ENCODE measurements at places on chromosomes 1 and 21. TPM values are rescaled to one million over a fixed set of nuclear protein-coding genes. Genes with fewer than 3 reads are reported as not detected.

The SPATA21 gene
- not detected for total RNA-seq

The HMCN1 gene
- total RNA-seq, result 109 TPM

The IL12RB2 gene
- total RNA-seq, result 2.2 TPM

The OR2T2 gene
- not detected for total RNA-seq

The STUM gene
- total RNA-seq, result 2.4 TPM

The HORMAD1 gene
- 0.39 TPM for total RNA-seq

The DDAH1 gene
- 20.7 TPM for total RNA-seq

The DCDC2B gene
- not detected for total RNA-seq

The DARS2 gene
- total RNA-seq, result 10.9 TPM
